ENCODE measurements at places on chromosomes 16 and 17.

DNA sequence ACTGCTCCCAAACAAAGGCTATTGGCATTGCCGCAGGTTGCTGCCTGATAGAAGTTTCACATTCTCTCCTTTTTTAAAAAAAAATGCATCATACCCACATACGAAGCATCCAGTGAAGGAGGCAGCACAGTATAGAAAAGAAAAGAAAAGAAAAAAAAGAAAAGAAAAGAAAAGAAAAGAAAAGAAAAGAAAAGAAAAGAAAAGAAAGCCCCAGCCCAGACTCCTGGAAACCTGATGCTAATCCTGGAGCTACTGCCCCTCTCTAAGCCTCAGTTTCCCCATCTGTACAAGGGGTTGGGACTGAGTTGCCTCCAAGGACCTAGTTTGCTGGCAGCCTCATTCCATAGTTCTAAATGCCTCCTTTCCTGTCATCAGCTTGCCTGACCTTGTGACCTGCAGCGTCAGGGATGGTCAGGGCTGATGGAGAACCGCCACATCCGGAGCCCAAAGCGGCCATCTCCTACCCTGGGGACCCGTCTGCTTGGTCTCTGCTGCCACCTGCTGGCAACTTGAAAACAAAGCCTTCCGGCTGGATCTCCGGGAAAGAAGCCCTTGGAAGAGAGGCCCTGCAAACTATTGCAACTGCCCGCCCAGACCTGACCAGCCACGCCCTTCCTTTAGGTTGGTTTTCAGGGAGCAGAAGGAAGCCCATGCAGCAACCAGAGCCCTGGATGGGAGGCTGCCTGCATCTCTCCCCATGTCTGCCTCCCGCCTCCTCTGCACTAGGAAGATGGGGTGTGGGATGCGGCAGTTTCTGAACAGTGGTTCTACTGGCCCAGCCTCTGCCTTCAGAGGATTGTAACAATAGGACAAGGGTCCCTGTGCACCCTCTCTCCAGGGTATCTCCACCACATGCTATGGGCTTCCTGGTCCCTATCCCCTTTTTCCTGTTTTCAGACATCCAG is 13.0 kb downstream of the AIPL1 start:
- peak; percentile 41 for DNase-seq

- no peak for DNase-seq
These were observed 16.8 kb downstream of the NOG start for GRCh38 chr17:56610321-56610720.

DNA sequence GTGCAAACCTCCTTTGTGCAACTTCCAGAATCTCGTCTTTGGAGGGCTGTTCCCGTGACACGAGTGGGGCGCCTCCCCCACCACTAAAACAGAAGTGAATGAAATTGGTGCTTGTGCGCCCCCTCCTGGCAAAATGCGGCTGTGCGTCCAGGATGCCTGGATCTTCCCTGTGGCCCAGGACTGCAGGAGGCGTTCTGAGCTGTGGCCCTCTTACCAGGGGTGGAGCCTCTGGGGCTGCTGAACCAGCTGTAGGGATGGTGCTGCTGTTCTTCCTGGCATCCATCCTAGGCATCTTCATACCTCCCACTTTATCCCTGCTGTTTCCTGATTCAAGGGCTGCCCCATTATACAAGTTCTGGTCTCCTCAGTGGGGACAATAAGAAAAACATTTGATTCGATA is 18.5 kb upstream of the NAGLU start:
- DNase-seq: peak; percentile 69

DNA sequence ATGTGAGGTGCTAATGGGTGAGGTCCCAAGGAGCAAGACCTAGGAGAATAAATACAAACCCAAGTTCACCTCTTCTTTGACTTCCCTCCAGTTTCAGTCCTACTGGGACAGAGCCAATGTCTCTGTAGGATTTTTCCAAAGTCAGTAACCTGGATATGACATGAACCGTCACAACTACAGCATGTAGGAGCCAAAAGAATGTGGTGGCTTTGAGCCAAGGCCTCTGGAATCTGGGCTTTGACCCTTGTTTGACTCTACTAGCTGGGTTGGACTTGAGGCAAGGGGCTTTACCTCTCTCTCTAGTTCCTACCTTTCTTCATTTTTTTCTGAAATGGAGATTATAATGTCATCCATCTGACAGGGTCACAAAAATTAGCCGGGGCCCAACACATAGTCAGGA is 91.4 kb downstream of the CACNG3 start:
- DNase-seq: no peak
